ENCODE measurements at places on chromosomes 11 and 22.

GRCh38 chr11:6812390-6813005 is 13.0 kb upstream of the OR6A2 start:
- DNase-seq, result peak; percentile 46

DNA sequence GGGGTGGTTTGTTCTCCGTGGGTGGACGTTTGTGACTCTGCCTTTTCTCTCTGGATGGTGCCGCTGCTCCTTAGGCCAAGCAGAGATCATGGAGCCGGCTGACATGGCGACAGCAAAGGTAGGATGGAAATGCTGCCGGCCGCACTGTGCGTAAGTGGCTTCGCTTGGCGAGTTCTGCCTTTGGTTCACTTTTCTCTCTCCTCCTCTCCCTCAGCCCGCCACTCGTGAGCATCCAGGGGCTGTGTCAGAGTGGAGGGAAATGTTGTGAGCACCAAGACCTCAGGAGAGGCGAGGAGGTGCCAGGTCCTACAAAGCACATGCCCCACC is 80.5 kb downstream of the GRAMD1B start:
- no peak for DNase-seq

- no peak for DNase-seq
Measured at GRCh38 chr11:118531597-118532084, 649 bp downstream of the TMEM25 start.

DNA sequence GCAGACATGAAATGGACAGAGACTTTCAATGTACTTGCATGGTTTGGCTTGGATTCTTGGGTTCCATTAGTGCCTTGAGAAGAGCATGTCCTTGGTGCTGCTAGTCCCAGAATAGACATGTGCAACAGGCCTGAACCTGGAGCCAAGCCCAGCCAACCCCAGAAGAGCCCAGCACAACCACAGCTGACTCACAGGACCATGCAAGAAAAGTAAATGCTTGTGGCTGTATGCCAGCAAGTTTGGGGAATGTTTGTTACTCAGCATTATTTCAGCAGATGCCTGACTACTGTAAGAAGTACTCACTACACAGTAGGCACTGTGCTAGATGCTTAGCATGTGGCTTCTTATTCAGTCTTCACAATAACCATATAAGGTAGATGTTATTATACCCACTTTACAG is 39.2 kb upstream of the HMGXB4 start:
- peak; percentile 23 for DNase-seq

- peak; percentile 19 for DNase-seq
Measured at GRCh38 chr11:9250139-9250582, 15.0 kb downstream of the DENND5A start.

DNA sequence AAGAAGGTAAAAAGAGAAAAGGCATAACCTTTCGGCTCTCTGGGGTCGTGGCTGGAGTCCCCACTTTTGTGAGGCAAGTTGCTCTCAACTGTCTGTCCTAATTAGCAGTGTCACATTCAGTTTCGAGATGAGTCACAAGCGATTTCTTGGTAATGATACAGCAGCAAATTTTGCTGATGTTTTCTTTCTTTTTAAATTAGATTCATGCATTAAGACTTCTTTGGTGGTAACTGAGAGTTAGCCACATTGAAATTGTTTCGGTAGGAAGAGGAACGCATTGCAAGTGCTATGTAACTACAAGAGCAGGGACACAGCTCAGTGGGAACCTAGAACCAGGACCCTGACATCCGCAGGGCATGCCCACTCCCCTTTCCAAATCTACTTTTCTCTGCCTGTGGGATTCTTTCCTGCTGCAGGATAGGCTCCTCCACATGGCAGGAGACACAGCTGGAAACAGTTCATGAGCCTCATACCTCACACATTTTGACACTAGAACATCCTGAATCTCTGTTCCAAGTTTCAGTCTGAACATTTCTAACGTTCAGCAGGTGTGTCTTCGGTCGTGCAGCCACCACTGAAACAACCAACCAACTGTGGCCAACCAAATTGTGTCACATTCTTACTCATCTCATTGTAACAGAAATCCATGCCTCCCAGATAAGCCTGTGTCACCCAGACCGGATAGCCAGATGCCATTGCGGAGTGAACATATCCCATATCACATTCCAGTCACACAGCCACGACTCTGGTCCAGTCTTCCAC is 987.6 kb downstream of the NTM start:
- DNase-seq, result no peak

- DNase-seq, result no peak
Measured at GRCh38 chr11:10645212-10645795, 48.3 kb downstream of the IRAG1 start.

DNA sequence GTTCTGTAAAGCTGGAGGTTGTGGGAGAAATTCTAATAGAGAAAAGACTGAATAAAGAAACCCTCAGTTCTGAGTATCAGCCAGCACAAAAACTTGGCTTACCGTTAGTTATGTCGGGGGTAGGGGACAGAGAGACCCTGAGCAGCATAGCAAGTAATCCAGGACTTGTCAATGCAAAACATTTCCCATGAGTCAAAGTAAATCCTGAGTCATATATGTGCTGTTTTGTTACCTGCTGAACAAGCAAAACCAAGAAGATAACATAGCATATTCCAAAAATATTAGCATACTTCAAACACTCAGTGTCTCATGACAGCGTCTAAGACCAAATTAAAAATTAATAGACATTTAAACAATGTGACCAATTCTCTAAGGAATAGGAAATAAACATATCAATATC is 75.1 kb upstream of the LUZP2 start:
- no peak for DNase-seq

DNA sequence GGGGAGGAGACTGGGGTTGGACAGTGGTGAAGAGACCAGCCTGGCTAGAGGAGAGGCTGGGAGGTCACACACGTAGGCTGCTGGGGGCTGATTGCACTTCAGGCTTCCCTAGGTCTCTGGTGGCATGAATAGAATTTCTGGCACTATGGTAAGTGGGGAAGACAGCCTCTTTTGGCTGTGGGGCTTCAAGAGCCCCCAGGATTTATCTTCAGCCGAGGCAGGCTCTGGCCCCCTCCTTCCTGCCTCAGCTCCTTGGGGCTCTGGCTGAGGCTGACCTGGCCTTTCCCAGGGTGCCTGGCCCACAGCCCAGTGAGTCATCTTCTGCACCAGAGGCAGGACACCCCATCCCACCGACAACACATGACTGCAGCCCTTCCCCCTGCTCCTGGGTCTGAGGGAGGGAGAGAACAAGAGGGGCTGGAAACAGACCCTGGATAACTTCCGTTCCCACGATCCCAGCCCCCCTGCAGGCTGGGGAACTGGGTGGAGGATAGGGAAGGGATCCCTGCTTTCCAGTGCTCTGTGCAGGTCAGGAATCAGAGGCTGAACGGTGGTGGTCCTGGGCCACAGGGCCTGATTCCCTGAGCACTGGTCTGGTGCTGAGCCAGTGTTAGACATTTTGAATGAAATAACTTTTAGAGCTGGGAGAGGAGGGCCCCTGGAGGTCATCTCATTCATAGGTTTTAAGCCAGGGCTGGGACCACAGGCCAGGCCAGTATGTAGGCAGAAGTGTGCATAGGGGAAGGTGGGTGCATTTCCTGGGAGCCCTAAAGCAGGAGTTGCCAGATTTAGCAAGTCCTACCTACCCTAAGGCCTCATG is 26.5 kb downstream of the ARHGEF17 start:
- DNase-seq, result peak; percentile 90

GRCh38 chr11:35042224-35042623 is 96.7 kb upstream of the CD44 start:
- DNase-seq, result no peak

DNA sequence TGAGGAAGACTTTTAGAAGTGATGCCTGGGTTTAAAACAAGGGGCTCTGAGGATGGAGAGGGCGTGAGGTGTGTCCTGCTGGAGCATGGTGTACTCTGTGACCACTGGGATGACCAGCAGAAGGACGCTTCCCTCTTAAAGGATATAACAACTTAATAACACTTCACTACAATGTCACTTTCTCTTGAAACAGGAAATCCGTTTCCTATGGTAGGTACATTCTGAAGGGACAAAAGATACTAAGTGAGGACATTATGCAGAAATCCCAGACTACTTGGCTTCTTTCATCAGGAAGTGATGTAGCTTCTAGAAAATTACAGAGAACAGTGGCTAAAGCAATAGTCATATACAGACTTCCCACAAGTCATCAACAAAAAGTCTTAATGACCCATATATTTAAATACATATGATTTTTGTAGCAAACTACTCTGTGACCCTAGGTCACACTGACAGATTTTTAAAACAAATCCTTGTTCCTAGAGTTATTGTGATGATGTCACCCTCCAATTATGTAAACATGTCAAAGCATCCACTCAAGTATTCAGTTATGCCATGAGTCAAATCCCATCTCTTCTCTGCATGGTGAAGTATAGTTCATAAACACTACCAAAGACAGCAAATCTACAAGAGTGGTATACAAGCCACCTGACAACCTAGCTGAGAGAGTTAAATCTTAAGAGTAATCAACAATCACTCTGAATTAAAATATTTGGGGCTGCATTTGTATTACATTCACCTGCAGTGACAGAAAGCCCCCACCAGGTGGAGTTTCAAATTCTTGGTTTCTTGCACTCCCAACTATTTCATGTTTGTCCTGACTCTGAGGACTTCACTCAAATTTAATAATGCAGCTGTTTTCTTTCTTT is 32.8 kb downstream of the PITPNB start:
- DNase-seq, result peak; percentile 67

DNA sequence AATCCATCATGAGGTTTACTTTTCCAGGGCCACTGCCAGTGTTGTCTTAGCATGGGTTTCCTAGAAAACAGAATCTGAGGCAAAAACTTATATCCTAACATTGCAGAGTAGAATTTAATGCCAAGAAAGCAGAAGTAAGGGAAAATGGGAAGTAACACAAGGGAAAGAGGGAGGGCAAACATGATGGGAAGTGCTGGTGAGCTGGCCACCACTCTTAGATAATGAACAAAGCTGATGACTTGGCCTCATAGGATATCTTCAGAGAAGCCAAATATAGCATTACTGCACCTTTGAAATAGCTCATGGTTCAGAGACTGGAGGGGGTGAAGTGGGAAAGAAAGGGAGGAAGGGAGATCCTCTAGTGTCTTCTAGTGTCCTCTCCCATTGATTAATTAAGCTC is 24.8 kb upstream of the CALCB start:
- no peak for DNase-seq

- DNase-seq, result no peak
Measured at GRCh38 chr11:27184458-27185312, 144.1 kb downstream of the BBOX1 start.

GRCh38 chr11:97786961-97787360 is 1233.8 kb upstream of the CNTN5 start:
- no peak for DNase-seq

DNA sequence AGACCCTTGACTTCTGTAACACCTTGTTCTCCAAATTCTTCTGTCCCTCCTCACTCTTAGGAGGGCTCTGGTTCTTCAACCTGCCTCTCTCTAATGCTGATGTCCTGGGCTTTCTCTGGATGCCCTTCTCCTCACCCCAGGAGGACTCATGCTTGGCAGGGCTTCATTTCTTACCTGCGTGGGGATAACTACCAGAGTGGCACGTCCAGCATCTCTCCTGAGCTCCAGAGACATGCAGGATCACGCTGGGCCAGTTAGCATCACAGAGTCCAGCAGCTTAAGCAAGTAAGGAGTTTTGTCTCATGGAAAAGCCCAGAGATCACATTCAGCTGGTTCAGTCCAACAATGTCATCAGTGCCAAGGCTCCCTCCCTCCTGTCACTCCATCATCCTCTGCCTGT is 36.4 kb downstream of the RTL6 start:
- no peak for DNase-seq

DNA sequence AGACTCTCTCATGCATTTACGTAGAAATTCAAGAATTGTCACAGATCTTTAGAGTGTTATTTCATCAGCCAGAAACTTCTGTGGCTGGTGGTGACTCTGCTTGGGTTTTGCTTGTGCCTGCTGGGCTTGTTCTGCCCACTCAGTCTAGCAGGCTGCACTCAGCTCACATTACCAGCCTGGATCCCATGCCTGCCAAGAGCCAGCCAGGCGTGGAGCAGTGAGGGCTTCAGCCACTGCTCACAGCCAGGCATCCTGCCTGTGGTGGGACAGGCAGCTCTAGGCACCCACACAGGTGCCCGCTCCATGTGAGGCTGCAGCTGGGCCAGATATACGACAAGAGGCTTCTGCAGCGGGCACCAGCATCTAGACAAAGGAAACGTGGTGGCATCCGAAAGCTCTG is 1213.3 kb upstream of the RAG2 start:
- DNase-seq, result no peak

GRCh38 chr11:86632499-86633269 is 39.7 kb downstream of the ME3 start:
- peak; percentile 99 for DNase-seq

DNA sequence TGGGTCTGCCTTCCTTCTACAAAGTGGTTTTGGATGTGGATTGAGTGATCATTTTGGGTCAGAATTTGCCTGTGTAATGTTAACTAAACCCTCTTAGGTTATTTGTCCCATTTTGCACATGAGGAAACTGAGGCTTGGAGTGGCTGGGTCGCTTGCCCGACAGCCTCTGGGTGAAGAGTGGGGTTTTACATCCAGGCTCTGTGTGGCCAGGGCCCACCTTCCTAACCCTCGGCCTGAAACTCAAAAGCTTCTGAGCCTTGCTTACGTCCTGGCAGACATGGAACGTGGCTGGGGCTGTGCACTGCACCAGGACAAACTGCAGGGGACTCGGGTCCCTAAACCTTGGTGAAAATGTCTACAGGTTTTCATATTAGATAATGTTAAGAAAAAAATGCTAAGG is 542.4 kb downstream of the TBC1D22A start:
- DNase-seq, result no peak

DNA sequence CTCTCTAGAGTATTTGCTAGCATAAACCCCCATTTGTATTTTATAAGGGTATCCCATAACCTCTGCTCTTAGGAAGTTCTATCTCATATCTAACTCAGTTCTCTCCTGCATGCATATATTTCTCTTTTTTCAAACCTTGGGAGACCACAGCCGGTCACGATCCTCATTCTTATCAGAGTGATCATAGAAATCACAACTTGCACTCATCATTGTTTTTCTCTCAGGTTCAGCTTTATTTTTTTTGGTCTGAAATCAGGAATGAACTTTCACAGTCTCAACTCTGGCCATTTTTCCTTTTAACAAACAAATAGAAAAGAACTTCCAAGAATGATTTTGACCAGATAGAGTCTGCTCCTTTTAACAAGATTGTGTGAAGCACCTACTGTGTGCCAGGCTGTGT is 98.6 kb upstream of the BLID start:
- DNase-seq, result peak; percentile 29

- peak; percentile 55 for DNase-seq
Measured at GRCh38 chr22:32080904-32081303, 37.8 kb downstream of the SLC5A1 start.

GRCh38 chr11:1793081-1793480 is 29.4 kb upstream of the CTSD start:
- DNase-seq, result no peak

- DNase-seq, result peak; percentile 81
Measured at GRCh38 chr22:50530877-50531545, 1.2 kb upstream of the TYMP start.

- no peak for DNase-seq
Measured at GRCh38 chr22:38433871-38434270, 21.1 kb downstream of the KCNJ4 start.

DNA sequence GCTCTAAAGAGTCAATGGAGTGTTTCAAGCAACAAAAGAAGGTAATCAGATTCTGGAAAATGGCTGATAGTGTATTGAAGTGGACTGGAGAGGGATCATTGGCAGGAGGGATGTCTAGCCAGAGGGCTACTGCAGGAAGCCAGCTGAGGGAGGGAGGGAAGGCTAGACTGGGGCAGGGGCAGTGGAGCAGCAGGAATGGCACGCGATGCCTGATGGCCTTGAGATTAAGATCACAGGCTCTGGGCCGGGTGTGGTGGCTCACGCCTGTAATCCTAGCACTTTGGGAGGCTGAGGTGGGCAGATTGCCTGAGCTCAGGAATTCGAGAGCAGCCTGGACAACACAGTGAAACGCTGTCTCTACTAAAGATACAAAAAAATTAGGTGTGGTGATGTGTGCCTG is 47.5 kb upstream of the PRDM11 start:
- no peak for DNase-seq
